ENCODE measurements at places on chromosomes 16 and 17. TPM values are rescaled to one million over a fixed set of nuclear protein-coding genes. Genes with fewer than 3 reads are reported as not detected.

The TMEM101 gene
- 23.5 TPM for total RNA-seq

- no peaks in the 10 kb centered on the region for H3K4me1 ChIP-seq
- no peak overlapping the region for H3K27ac ChIP-seq
- H3K36me3 ChIP-seq, result no peaks in the 10 kb centered on the region
- DNase-seq, result no peak
These were observed 115.2 kb upstream of the CPHXL start for GRCh38 chr16:75841517-75841916.

- no peaks in the 10 kb centered on the region for H3K36me3 ChIP-seq
- no peaks in the 10 kb centered on the region for H3K27me3 ChIP-seq
- peak overlapping the region; percentile 85 for H3K4me3 ChIP-seq
- H3K4me1 ChIP-seq, result peaks cover 7% of the 10 kb centered on the region
- DNase-seq, result no peak
- no peak overlapping the region for H3K27ac ChIP-seq
These were observed 750 bp downstream of the ZFHX3 start for GRCh38 chr16:73047221-73047535.

GRCh38 chr16:27634779-27635178 is 84.8 kb downstream of the KATNIP start:
- peaks cover 1% of the 10 kb centered on the region for H3K4me1 ChIP-seq
- H3K27ac ChIP-seq, result no peak overlapping the region
- H3K27me3 ChIP-seq, result no peaks in the 10 kb centered on the region
- no peaks in the 10 kb centered on the region for H3K36me3 ChIP-seq

- H3K27me3 ChIP-seq, result no peaks in the 10 kb centered on the region
- H3K4me1 ChIP-seq, result peaks cover 1% of the 10 kb centered on the region
- no peak for DNase-seq
- H3K4me3 ChIP-seq, result no peak overlapping the region
These were observed 4.1 kb downstream of the NXN start for GRCh38 chr17:975371-975915.

Measured in ovary (tissue), 10 donors.